ENCODE measurements at places on chromosomes 5 and 9. TPM values are rescaled to one million over a fixed set of nuclear protein-coding genes. Genes with fewer than 3 reads are reported as not detected.

Gene CNTFR
- total RNA-seq: 3.3 TPM

Gene PGGT1B
- total RNA-seq: 23.4 TPM

DNA sequence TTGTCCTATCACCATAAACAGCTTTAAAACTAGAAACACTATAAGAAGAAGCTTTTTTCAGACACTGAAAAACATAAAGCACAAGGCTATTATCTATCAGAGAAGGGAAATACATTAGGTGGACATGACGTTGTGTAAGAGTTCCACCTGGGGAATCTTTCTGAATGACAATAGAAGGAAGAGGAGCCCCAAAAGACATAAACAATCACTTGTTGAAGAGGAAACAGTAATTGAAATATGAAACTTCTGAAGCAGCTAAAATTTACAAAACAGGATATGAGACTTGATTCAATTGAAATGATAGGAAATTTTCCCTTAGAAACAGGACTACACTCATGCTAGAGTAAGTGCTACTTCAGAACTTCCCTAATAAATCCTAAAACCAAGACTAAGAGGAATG lies 933.6 kb downstream of the EFNA5 start:
- no peak for DNase-seq

GRCh38 chr5:174419540-174420132 lies 304.7 kb upstream of the MSX2 start:
- peak; percentile 93 for DNase-seq

DNA sequence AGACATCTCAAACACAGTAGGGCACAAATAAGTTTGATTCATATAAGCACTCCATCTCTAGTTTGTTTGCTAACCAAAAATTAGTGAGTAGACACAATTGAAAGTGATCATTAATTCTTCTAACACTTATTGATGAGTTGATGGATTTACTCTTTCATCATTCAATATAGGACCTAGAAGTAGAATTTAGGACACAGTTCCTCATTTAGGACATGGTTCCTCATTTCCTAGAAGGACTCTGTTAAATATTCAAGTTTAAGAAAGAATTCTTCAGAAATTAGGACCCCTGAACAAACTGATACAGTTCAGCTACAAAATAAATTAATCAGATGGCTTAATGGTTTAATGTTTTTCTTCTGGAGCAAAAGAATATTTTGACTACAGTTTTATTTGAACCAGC lies 143.5 kb upstream of the PRR16 start:
- DNase-seq: no peak
